ENCODE measurements at places on chromosomes 1 and 21.

DNA sequence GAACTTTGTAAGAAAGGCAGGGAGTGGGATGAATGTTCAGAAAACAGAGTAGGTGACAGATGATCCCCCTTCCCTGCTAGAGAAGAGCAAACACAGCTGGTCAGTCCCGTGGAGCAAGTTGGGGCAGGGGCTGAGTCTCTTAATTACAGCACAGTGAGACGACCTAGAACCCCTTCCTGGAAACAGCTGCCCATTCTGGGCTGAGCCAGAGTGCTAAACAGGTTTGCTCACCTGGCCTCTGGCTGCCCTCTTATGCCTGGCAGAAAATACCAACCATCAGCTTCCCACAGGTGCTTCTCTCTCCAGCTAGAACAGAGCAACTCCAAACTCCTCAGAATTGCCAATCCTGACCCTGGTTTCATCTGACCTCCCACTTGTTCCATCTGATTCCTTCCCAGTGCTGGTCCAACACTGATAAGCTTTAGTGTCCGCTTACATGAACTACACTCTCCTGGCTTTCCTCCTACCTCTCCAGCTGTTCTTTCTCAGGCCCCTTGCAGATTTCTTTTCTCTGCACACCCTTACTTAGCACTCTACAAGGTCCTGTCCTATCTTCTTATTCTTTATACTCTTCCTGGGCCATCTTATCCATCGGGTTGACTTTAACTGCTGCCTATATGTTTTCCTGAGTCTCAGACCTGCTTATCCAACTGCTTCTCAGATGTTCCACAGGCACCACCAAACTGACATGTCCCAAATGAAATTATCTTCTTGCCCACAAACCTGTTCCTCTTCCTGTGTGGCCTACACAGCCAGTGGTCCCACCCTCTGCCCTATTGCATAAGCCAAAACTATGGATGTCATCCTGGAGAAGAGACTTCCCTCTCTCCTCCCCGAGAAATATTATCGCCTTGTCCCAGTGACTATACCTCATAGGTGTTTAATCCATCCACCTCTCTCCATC, 22.6 kb upstream of the COL9A2 start:
- DNase-seq = no peak

- DNase-seq = peak; percentile 31
Observed at GRCh38 chr1:201051399-201051798, 27.9 kb upstream of the KIF21B start.

DNA sequence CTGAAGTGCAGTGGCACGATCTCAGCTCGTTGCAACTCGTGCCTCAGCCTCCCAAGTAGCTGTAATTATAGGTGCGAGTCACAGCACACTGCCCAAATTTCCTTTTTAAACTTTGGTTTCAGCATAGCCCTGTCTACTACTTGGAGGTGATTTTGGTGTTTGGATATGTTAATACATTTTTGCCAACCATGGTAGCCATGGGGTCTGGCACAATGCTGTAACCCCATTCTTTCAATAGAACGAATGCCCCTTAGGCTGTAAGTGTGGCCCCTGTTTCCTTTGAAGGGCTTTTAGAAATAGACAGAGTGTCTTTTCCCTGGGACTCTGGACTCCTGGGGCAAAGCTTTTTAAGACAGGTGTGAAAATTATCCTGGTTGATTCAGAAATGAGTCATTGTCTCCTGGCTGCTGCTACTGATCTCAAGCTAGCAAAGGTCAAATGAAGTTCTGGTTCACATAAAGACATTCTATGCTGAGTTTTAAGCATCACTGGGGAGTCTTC, 141.1 kb upstream of the RUNX1 start:
- DNase-seq = no peak

DNA sequence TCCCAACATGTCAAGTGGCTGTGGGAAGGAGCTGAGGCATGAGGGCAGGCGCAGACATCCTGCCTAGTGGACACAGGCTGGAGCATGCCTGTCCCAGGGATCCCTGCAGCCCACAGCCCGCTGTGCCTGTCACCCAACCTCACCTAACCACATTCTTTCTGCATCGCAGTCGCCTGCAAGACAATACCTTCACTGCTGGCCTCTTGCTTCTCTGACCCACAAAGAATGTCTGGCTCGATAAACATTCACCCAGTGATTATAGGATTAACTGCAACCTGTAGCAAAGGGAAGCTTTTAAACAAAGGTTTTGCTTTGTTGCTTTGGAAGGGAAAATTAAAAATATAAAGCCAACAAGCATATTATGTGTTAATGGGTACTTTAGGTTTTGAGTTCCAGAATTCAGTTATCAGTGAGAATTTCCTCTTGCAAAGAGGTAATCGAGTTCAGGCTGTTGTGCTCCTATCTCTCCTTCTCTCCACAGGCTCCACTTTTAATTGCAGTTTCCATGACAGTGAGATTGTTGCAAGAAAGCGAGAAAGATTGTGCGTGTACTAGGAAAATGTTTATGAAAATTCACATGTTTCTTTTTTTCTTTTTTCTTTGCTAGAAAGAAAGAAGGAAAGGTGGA, 40.0 kb upstream of the ZNF648 start:
- no peak for DNase-seq

- no peak for DNase-seq
Observed at GRCh38 chr1:62962901-62963776, 179.2 kb downstream of the ATG4C start.

GRCh38 chr1:50591598-50591997, 168.4 kb upstream of the DMRTA2 start:
- no peak for DNase-seq

- DNase-seq = no peak
Observed at GRCh38 chr1:36342426-36343185, 19.2 kb upstream of the EVA1B start.

DNA sequence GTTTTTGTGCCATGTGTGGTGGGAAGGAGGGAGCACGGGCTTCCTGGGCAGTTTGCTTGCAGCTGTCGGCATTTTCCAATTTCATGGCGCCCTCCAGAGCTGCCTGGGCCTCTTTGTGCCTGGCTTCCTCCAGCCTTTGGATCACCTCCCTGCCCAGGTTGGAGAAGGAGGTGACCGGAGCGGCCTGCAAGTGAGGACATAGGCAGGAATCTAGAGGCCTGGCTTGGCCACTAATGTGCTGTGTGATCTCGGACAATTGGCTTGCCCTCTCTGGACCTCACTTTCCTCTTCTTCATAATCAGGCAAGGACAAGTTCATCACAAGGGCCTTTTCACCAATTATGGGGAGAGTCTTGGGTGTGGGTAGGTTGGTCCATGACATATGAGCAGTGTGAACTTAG, 245.1 kb downstream of the MATN1 start:
- no peak for DNase-seq

DNA sequence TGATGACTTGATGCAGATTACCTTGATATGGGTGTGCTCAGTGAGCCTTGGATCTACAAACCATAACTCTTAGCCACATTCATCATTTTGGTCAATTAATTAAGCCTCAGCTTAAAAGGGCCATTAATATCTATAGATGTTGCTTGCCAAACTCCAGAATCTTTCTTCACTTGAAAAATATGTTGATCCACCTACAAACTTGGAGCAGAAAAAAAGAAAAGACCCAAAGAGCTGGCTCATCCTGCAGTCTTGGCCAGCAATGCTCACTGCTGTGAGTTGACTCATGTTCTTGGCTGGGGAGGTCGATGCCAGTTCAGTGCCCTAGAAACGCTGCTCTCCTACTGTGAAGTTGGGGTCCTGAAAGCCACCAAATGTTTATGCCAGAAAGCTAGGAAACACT, 75.4 kb downstream of the DPT start:
- DNase-seq = no peak

DNA sequence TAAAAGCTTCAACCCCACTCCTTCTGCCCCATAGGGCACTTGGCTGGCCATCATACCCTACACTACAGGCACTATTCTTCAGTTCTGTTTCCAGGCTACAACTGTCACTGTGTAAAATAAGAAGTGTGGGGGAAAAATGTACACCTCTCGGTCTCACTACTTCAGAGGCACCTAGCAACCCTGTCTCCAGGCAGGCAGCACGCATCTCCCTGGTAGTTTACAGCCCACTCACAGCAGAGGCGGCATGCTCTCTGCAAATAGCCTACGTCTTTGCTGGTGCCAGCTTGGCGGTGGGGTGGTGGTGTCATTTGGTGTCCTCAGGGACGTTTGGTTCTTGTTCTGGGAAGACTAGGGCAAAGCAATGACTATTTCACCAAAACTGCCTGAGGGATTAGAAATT, 48.2 kb upstream of the BTG3 start:
- DNase-seq = peak; percentile 27

GRCh38 chr1:1425426-1425752, 4.3 kb upstream of the ANKRD65 start:
- no peak for DNase-seq

GRCh38 chr21:31368361-31368760, 24.3 kb upstream of the TIAM1 start:
- DNase-seq = peak; percentile 14

DNA sequence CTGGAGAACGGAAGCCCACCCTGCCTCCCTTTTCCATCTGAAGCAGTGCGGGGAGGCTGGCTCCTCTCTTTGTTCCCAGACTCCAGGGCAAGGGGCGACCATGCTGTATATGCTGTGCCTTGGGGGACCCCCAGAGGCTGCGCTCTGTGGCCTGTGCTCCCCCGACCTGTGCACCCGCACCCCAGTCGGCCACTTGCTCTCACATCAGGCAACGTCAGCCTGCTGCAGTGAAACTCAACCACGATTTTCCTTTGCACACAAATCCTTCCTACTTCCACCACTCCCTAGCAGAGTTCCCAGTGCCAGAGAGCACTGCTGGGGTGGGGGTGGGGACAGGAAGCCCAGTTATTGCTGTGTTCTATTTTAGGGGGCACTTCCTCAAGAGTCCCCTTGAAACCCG, 52.5 kb downstream of the SIM2 start:
- DNase-seq = no peak

DNA sequence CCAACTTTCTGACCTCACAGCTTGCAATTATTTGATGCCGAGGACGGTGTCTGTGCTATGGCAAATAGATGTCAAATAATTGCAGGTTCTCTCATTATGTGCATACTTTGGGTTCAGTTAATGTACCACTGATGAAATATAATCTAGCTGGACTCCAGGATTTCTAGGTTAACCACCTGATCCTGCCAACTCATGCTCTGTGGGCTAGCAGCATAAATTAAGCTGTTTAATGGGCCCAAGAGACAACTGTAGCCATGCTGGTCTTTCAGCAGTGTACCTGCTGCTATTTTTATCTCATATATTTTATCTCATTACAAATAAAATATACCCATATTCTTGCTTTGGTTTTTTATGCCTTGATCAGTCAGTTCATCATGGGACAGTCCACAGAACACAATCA, 43.3 kb upstream of the HP1BP3 start:
- peak; percentile 5 for DNase-seq

- DNase-seq = no peak
Observed at GRCh38 chr1:2288816-2289536, 60.9 kb downstream of the SKI start.

- no peak for DNase-seq
Observed at GRCh38 chr1:91725618-91725988, 160.3 kb downstream of the TGFBR3 start.

- DNase-seq = no peak
Observed at GRCh38 chr1:51378871-51379270, 48.5 kb upstream of the TTC39A start.

GRCh38 chr1:203777596-203777995, 12.6 kb downstream of the LAX1 start:
- no peak for DNase-seq

DNA sequence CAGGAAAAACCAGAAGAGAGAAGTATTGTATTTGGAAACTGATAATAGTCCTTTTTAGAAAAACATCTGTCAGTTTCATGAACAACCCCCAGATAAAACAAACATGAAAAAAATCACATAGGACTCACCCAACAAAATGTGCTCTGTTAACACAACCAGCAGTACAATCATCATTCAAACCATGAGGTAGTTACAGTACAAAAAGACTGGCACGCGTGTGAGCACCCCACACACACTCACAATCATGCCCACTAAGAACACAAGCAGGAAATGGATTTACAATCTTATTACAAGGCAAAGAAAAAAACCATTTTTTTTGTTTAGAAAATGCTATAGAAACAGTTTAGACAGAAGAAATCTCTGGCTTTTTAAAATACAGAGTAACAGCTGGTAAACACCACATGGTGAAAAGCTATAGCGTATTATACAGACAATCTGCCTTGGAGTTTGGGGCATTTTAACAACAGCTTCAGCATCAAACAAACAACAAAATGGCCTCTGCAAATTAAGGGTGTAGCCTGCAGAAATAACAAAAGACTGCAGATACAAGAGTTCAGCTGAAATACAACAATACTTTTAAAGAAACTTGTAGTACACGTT, 180.0 kb downstream of the CDC7 start:
- peak; percentile 21 for DNase-seq

GRCh38 chr1:37108596-37109188, 74.4 kb upstream of the GRIK3 start:
- no peak for DNase-seq

- DNase-seq = no peak
Observed at GRCh38 chr1:24558455-24558854, 2.6 kb downstream of the NCMAP start.

- no peak for DNase-seq
Observed at GRCh38 chr1:33335020-33335419, 14.1 kb upstream of the A3GALT2 start.

GRCh38 chr1:245216366-245217115, 61.8 kb downstream of the KIF26B start:
- no peak for DNase-seq

DNA sequence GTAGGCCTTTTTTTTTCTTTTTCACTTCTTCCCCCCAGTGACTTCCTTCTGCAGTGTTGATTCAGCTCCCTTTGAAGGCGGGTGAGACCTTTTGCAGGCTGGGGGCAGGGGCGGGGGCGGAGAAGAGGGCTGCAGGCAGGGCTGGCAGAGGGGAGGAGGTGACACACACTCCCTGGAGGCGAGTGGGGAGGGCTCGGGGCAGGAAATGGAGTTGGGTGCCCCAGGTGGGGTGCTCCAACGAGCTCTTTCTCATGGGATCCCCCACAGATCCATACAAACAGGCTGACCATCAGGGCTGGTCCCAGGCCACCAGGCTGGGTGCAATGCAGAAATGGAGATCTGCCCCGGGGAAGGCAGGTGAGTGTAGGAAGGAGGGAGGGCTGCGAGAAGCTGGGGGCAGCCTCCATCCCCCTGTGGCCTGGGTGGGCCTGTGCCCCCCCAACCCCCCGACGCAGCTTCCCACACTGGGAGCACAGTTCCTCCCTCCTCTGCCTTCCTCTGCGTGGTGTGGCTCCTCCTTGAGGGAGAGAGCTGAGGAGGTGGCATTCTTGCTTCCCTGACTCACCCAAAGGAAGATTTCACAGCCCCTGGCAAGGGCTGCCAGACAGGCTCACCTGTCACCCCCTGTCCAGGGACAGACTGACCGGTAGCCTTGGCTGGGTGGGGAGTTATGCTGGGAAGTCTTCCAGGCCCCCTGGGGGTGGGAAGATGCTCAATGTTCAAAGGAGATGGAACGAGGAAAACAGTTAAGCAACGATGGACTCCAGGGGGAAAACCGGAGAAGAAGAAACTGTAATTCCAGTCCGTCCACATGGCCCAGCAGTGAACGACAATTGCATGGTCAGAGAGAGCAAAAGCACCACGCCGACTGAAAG, 7.1 kb upstream of the ITGB2 start:
- DNase-seq = no peak

DNA sequence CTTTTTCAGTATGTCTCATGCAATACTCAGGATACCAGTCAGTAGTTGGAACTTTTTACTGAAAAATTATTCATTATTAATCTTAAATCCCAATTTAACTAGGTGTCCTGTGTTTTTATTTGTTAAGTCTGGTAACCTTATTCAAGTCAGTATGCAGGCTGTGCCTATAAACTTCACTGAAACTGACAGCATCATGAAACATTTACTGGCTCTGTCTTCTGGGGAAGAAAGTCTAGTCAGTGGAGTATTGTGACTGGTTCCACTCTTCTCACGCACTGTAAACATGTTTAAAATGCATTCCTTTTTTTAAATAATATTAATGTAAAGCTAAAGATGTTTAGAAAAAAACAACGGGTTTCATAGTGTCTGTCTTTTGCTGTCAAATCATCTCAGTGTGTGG, 739.7 kb downstream of the LTN1 start:
- DNase-seq = no peak
